ENCODE measurements at places on chromosomes 2 and 18. TPM values are rescaled to one million over a fixed set of nuclear protein-coding genes. Genes with fewer than 3 reads are reported as not detected.

- ATAC-seq = no peak
Measured at GRCh38 chr2:33384599-33384961, 91.9 kb upstream of the RASGRP3 start.

- ATAC-seq = peak; percentile 21
Measured at GRCh38 chr2:149160701-149161217, 122.3 kb downstream of the LYPD6B start.

- peak; percentile 48 for ATAC-seq
Measured at GRCh38 chr2:149049142-149049541, 10.6 kb downstream of the LYPD6B start.

GRCh38 chr2:10947005-10947440 is 35.3 kb downstream of the KCNF1 start:
- peak; percentile 68 for ATAC-seq

GRCh38 chr2:169480079-169480465 is 778 bp downstream of the BBS5 start:
- no peak for ATAC-seq

GRCh38 chr2:42073739-42074503 is 26.1 kb downstream of the PKDCC start:
- ATAC-seq = no peak

DNA sequence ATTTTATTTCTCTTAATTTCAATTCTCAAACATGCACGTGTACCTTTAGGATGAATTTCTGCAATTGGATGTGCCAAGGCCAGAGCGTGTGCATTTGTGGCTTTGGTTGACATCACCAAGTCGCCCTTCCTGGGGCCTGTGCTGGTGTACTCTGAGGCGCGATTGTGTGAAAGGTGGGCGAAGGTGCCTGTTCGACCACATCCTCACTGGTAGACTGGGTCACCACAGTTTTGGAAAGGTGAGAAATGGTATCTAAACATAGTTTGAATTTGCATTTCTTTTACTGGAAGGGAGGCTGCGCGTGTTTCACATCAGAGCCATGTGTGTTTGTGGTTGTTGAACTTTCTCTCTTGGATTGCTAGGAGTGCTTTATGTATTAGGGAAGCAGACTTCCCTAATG is 89.8 kb downstream of the LDLRAD4 start:
- no peak for ATAC-seq

GRCh38 chr2:105557021-105557920 is 158.4 kb upstream of the FHL2 start:
- peak; percentile 13 for ATAC-seq

DNA sequence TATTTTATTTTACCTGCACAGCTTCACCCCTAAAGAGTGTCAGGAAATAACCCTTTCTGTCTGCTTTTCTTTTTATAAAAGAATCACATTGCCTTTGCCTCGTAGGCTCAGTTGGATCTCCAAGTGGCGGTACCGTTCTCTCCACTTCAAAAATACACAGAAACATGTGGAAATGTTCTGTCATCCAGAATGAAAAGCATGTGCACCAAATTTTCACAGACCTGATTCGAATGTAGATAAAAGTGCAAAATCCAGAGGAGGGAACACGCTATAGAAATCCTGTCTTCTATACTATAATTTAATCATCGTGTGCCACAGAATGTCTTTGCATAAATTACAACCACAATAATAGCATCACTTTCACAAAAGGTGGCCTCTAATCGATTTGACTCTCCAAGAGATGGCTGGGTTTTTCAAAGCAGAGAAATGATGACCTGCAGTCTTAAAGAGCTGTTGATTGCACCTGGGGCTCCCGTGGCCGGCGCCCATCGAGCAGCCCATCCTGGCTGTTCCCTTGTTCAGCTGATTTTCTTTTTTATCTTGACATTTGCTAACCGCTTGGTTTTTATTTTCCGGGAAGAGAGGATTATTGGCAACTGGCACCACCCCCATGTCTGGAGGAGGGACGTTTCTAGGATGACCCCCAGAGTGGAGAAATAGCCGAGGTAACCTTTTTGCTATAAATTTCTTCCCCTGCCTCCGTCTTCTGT is 290.2 kb downstream of the SOX11 start:
- no peak for ATAC-seq

DNA sequence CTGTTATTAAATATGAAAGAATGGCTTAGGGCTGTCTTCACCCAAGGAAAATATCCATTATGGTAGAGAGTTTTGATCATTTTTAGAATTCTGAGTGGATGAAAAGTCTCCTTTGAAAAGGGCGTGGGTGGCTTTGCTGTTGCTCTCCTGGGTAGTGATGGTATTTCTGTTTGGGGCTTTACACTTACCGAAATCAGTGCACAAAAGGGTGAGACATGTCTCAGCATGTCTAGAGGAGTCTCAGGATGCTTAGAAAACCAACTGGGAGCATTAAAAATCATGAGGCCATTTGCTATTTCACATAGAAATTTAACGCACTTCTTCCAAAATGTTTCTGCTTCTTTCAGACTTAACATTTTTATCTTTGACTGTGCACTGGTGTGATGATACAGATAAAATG is 49.6 kb downstream of the ZCCHC2 start:
- ATAC-seq = no peak

- ATAC-seq = no peak
Measured at GRCh38 chr2:221616561-221616960, 44.5 kb upstream of the EPHA4 start.

DNA sequence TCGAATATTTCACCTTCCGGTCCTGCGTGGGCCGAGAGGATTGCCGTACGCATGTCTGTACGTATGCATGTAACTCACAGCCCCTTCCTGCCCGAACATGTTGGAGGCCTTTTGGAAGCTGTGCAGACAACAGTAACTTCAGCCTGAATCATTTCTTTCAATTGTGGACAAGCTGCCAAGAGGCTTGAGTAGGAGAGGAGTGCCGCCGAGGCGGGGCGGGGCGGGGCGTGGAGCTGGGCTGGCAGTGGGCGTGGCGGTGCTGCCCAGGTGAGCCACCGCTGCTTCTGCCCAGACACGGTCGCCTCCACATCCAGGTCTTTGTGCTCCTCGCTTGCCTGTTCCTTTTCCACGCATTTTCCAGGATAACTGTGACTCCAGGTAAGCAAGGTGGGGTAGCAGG is at the start of gene SERPINB5:
TSS of gene SERPINB5 (plus strand) at position 291 of the 400 bp plus-strand sequence. CDS start 7,471 bp downstream, outside the sequence.
- peak; percentile 91 for ATAC-seq

DNA sequence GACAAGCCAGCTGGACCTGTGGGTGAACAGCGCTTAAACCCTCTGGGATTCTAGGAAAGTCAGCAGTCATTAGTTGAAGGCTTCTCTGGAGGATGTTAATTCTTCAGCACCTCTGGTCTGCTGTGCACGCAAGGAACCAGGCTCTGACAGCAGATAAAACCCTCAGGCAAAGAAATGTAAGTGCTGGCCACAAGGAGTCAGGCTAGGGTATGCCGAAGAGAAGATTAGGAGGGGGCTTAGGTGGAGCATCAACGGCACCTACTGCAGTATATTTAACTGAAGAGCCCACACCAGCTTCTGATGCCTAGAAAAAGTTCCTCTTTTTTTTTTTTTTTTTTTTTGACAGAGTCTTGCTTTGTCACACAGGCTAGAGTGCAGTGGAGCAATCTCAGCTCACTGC is 304.2 kb upstream of the MC4R start:
- ATAC-seq = no peak

DNA sequence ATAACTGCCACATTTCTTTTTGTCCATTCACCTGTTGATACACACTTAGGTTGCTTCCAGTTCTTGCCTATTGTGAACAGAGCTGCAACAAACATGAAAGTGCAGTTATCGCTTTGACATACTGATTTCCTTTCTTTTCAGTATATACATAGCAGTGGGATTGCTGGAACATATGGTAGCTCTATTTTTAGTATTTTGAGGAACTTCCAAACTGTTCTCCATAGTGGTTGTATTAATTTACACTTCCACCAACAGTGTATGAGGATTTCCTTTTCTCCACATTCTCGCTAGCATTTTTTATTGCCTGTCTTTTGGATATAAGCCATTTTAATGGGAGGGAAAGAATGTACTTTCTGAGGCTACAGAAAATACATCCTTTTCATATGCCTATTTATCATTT is 167.4 kb downstream of the GULP1 start:
- no peak for ATAC-seq

DNA sequence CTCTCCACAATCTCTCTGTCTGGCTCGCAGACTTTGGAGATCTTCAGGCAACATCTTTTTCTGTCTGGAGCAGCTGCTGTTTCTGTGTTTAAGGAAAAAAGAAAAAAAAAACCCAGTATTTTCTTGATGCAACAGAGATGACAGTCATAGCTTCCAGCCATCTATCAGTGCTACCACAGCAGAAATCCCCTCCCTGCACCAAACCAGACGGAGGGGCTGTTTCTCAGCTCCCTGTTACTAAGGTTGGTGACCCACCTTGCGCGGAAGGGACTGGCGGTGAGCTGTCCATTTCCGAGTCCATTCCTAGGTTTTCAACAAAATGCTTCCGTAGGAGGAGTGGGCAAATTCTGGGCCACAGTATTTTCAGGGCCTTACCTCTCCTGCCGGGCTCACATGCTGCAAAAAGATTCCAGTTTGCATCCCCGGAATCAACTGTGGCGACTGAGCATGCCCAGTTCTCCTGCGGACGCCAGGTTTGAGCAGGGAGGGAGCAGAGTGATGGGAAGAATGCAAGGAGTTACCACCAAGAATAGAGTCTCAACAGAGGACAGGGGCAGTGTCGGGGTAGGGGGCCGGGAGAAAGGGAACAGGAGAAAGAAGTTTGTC is 1.2 kb downstream of the SLC4A10 start:
- no peak for ATAC-seq

DNA sequence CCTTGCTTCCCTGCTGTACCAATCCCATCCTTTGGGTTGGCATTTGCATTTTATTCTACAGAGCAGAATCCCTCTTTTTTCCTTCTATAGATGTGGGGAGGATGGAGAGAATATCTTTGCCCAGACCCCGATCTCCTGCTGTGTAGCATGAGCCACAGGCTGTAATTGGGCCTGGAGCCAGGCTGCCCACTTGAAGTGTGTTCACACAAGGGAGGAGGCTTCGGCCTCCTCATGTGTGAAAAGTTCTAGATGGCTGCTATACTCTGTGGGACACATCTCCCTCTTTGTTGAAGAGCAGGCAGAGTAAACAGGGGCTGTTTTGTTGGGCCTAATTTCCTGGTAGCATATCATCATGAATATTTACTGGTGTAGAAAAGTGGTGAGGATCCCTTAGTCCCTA is 126.3 kb downstream of the XRCC5 start:
- ATAC-seq = no peak

- ATAC-seq = no peak
Measured at GRCh38 chr2:28986429-28986828, 5.3 kb downstream of the TOGARAM2 start.

DNA sequence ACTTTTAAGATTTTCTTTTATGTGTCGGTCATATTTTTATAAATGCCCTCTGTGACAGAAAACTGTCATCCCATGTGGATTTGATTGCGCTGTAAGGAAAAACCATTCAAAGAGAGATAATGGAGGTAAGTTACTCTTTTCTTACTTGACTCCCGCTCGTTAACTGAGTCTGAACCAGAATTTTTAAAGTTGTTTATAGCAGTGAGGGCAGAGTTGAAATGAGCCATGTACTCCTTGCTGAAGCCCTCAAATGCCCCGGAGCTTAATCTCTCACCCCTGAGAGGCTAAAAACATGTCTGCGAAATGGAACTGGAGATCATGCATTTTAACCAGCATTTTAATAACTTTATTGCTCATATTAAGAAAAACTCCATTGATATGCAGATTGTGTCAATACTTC is 320.0 kb upstream of the SOX11 start:
- no peak for ATAC-seq

- ATAC-seq = no peak
Measured at GRCh38 chr18:44791520-44791919, 110.8 kb downstream of the SETBP1 start.

DNA sequence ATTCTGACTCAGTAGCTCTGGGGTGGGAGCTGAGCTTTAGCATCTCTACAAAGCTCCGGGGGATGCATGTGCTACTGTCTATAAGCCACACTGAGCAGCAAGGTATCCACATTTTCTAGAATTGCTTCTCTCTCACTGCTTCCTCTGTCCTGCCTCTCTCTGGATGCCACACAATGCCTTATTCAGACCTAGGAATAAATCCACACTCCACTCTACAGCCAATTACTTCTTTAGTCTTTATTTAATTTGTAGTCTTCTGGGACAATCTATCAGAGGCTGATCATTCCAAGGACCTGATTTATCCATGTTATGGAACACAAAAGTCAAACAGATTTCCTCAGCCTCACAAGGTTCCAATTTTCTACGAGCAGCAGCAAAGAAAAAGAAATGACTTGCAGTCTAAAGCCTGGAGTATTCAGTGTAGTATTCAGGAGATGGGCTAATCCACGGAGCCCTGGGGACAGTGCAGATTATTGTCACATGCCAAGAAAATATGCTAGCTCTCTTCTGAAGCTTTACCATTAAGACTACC is 4.4 kb downstream of the BCL2 start:
- ATAC-seq = no peak

DNA sequence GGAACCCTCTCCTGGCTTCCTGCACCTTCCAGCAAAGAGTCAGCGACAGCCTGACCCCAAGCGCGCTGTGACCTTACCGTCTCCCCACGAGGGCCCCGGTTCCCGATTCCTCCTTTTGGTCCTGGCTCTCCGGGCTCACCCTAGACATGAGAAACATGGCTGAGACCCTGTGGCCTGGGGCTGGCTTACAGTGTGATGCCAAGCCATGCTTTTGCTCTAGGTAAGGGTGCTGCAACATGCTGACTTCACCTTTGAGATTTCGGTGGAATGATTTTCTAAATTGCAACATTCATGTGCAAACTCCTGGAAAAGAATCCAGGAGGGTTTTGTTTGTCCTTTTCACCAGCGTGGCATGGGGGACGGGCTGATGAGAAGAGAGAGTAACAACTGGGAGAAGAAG is 63.9 kb downstream of the COL6A3 start:
- no peak for ATAC-seq

DNA sequence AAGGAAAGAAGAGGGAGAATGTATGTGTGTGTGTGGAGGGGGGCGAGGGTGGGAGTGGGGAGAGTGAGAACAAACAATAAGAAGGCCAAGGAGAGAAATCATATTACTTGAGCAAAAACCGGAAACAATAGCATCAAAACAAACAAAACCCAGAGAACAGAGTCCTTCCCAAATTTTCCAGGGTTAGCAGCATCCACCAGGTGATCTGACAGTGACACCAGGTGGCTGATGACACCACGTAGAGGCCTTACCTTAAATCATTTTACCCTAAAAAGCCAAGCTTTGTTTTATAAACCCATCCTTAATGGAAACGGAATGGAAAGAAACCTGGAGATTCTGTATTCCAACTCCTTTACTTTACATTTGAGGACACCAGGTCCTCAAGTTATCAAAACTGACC is 42.9 kb downstream of the CDCA7 start:
- no peak for ATAC-seq

The DPP4 gene
- total RNA-seq = 0.56 TPM

The SLC9A2 gene
- 0.20 TPM for total RNA-seq

The KCNF1 gene
- not detected for total RNA-seq

The ANO7 gene
- 0.12 TPM for total RNA-seq

The ALPI gene
- total RNA-seq = not detected

The TRIM43 gene
- not detected for total RNA-seq

The SPDYA gene
- 0.92 TPM for total RNA-seq

The TMEM17 gene
- total RNA-seq = 2.3 TPM
